ENCODE measurements at places on chromosomes 4 and X.
A peak's percentile ranks its signal among the peaks of the same experiment; 100 is the strongest.

DNA sequence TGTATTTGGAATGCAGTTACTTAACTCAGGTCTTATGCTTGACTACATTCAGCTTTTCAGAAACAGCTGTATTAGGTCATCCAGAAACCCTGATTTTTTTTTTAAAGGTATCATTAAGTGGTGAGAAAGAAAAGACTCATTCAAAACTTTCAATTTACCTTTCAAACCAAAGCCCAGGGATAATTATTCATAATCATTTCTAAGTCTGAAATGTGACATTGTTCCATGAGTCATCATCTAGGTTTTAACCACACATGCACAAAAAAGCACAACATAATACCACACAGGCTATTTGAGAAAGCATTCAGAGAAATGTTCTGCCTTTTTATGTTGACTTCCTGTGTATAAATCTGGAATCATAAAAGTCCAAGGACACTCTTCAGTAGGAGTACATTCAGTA, 288.2 kb downstream of the IL1RAPL2 start:
- DNase-seq = no peak

DNA sequence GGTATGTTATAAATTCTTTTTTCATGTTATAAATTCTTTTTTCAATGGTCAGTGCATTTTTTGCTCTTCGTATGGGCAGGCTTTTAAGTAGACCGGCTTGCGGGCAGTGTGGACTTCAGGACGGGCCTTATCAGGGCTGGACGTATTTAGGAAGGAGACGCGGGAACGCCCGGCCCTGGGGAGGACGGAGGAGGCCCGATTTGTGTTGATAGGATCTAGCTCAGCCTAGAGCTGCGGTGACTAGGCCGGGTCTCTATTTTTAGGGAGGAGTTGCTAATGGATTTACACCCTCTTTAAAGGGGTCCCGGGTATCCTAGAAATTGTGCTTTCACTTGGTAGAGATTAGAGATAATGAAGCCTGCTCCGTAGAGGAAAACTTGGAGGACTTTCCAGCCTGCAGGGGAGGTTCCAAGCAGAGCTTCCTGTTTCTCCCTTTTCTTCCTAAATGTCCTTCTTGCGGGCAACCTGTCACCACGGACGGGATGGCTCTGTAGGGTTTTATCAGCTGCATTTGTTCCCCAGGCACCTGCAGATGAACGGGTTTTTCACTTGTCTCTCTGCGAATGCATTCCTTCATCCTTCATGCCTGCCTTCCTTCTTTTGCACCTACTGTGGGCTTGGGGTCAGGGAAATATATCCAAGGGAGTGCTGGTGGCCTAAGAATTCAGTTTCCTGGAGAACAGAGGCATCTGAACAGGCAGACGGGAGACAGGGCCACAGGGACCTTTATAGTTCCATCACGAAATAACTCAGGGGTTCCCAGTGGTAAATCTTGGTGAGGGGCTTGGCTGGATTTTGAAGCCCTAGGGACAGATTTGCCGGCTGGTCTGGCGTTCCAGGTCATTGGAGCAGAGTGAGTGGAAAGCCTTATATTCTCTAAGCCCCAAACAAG, 1.4 kb downstream of the CD99 start:
- peak; percentile 43 for DNase-seq

GRCh38 chrX:48649102-48649501, 34.5 kb upstream of the WAS start:
- DNase-seq = no peak

- DNase-seq = no peak
These were observed 77.1 kb upstream of the LSM6 start for GRCh38 chr4:146098397-146098796.

DNA sequence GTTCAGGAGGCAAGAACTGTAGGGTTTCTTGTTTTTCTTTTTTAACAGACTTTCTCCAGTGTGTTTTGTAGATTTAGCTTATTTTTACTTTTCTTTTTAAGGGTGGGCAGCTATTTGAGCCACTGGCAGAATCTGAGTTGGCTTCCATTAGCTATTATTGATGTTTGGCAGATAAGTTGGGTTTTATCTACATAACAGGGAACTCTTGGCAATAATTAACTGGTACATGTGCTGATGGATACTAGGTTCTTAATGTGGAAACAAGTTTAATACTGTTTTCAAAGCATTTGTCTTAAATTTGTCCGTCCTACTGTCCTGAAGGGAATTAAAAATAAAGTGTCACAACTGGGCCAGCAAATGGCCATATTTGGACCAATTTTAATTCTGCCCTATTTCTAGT, 80.5 kb downstream of the PHOX2B start:
- no peak for DNase-seq

- DNase-seq = peak; percentile 25
These were observed 48.6 kb downstream of the ACOX3 start for GRCh38 chr4:8391972-8392371.

DNA sequence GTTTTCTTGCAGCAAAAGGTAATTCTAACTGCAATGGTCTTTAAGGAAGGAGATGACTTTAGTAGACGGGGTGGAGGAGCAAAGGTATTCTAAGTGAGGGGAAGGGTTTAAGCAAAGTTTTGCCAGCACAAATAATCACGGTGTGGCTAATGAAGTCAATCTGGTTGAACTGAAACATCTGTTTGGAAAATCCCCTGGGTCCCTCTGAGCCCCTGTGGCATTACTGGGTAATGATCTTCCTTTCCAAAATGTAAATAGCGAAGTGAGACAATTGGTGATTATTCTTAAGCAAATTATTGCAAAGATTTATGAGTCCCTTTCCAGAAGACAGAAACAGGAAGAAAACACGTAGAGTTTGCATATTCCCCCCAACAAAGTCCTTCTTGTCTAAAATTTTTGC, 47.2 kb downstream of the FGFBP1 start:
- no peak for DNase-seq

DNA sequence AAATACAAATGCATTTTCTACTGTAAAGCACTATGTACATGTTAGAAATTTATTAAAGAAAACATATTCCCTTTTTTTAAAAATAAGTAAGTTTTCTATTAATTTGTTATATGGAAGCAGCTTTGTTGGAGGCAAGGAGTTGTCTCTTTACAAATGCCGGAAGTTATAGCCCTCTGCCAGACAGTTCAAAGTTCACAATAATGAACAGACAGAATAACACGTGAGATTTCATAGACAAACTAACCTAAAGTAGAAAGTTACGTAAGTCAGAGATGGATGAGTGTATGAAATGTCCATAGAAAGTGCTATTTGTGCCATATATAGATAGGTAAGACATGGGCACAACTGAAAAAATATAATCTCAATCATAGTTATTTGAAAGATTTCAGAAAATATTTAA, 43.9 kb upstream of the NEIL3 start:
- DNase-seq = no peak

- no peak for DNase-seq
These were observed 19.9 kb upstream of the STIM2 start for GRCh38 chr4:26840786-26841185.

- DNase-seq = no peak
These were observed 331.1 kb downstream of the GPAT3 start for GRCh38 chr4:83866834-83867621.

DNA sequence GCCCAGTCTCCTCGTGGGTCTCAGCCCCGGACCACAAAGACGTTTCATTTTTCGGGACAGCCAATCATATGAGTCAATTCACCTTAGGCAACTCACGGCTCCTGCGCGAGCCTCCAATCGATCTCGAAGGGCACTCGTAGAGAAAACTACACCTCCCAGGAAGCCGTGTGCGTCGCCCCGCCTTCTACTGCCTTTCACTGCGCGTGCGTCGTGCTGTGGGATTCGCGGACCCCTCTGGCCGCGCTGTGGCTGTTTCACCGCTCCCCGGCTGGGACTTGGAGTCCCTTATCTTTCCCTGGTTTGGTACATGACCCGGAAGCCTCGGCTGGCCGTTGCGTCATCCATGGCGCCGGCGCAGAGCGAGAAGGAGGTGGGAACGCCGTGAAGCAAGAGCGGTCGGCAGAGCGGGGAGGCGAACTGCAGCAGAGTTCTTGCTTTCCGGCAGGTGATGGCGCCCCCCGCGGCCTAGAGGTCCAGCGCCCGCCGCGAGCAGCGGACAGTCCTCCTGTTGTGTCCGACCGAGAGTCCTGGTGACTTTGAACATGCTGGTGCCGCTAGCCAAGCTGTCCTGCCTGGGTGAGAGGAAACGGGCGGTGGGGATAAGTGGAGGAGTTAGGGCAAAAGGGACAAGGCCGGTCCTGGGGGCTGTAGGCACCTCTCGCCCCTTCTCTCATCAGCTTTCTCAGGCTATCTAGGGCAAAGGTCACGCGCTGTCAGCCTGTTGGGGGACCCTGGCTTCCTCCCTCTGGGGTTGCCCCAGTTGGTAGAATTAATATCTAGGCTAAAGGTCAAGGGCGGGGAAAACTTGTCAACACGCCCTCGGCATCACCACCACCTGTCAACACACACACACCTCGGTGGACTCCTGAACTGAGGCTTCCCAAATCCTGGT, at the start of gene ETFDH:
Gene ETFDH, plus strand, starts transcription at position 382 of the 892 bp plus-strand sequence. Its CDS starts 161 bp downstream, at position 543.
- peak; percentile 100 for DNase-seq

GRCh38 chrX:132001127-132001526, 22.0 kb upstream of the STK26 start:
- no peak for DNase-seq

DNA sequence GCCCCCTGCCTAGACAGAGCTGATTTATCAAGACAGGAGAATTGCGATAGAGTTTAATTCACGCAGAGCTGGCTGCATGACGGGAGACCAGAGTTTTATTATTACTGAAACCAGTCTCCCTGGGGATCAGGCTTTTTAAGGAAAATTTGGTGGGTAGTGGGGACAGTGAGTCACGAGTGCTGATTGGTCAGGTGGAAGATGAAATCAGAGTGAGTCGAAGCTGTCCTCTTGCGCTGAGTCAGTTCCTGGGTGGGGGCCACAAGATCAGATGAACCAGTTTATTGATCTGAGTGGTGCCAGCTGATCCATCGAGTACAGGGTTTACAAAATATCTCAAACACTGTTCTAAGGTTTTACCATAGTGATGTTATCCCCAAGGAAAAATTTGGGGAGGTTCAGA, 36.6 kb downstream of the MYOZ2 start:
- no peak for DNase-seq

GRCh38 chrX:107716816-107717700, 58.5 kb downstream of the TSC22D3 start:
- peak; percentile 87 for DNase-seq

DNA sequence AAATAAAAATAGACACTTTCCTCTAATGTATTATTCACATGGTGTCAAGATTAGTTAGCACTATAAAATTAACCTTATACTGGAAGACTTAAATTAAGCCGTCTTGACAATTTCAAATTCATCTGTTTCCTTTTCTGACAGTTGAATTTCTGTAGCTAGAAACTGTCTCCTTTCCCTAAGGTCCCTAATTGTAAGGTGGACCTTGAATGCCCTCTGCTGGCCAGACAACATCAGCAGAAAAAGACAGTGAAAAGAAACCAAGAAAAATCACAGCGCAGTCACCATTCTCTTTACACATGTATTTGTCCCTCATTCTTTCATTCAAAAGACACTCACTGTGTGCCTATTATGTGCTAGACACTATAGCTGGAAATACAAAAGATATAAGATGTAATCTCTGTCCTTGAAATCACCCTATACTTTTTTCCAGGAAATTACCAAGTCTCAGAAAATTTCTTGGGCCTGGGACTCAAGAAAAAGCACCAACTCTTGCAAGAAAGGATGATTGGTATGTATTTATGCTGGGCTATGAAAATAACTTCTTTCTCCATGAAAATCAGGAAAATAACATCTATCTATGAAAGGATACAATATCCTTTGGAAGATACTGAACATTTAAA, 32.7 kb upstream of the AMBN start:
- DNase-seq = peak; percentile 44

DNA sequence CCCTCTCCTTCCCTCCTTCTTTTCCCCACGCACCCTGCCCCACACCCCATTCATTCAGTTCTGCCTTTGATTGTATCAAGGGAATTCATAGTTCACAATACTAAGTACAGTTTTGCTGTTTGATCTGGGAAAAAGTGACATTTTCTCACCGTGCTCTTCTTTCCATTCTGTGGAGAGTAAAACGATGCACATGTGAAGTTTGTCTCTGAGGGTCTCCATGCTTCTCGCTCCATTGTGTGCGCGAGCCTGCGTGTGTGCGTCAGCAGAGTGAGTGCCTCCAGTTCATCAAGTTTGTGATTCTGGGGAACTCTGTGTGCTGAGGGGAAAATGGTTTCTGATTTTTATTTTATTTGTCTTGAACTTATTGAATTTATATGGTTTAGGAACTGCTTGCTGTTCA, 1.9 kb downstream of the STK26 start:
- no peak for DNase-seq

- no peak for DNase-seq
These were observed 50.5 kb downstream of the RASL11B start for GRCh38 chr4:52912608-52913007.

- DNase-seq = peak; percentile 5
These were observed 10.1 kb downstream of the CISD2 start for GRCh38 chr4:102878901-102879300.

GRCh38 chr4:41645728-41646390, 102.7 kb downstream of the PHOX2B start:
- peak; percentile 47 for DNase-seq

DNA sequence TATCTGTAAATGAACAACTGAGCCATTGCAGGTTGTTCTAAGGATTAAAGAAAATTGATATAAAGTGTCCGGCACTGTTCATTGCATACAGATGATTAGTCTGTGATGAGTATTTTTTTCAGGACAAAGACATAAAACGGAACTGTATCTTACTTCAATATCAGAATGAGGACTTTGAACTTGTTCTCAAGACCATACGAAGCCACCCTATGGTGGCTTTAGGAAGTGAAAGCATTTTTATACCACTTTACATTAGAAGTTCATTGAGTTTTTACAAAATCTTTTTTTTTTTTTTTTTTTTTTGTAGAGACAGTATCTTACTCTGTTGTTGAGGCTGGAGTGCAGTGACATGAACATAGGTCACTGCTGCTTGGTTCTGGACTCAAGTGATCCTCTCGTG, 45.2 kb upstream of the TRIM2 start:
- DNase-seq = peak; percentile 17

GRCh38 chr4:35151816-35152572, 1092.3 kb downstream of the ARAP2 start:
- DNase-seq = no peak

DNA sequence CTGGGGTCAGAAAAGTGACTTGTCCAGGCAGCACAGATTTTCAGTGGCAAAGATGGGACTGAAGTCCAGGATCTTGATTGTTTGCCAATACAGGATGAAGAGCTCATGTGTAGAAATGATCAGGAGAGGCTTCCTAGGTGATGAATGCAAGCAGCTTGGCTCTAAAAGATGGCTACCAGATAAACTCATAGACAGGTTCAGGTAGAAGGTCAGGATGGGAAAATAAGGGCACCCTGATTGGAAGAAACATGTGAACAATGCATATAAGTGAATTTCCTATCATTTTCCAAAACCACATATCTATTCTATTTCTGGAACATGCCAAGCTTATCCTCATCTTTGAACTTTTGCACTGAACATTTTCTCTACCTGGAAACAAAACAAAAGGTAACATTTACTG, 87.7 kb downstream of the FAM13A start:
- no peak for DNase-seq

DNA sequence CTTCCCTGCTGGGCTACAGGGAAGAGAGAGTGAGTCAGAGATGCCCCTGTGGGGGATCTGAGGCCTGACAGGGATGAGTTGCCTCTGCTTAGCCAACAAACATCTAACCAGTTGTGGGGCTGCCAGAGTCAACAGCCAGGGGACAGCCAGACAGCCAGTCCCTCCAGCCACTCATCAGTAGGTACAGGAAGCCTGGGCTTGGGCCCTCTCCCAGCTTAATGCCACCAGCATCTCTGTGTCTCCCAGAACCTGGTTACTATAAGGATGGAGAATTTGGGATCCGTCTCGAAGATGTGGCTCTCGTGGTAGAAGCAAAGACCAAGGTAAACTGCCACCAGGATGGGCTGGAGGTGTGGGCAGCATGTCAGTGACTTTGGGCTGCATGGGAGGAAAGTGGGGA, 17.3 kb upstream of the SASH3 start:
- no peak for DNase-seq

GRCh38 chr4:10958226-10958856, 273.8 kb upstream of the CLNK start:
- DNase-seq = no peak

Measured in inflammatory macrophage treated with lipopolysaccharide for 4 hours (primary cell).